Psoas muscle (tissue), 8 donors: ENCODE measurements at places on chromosomes 12 and 14. TPM values are rescaled to one million over a fixed set of nuclear protein-coding genes. Genes with fewer than 3 reads are reported as not detected.
A peak's percentile ranks its signal among the peaks of the same experiment; 100 is the strongest.

PELI2 gene
- total RNA-seq: 1.9 TPM

IFNG-AS1 gene
- not detected for total RNA-seq

KLHDC1 gene
- 7.6 TPM for total RNA-seq

GLTP gene
- total RNA-seq: 16.8 TPM

NTN4 gene
- 6.7 TPM for total RNA-seq

KRT2 gene
- not detected for total RNA-seq

RFX4 gene
- total RNA-seq: not detected

- no peaks in the 10 kb centered on the region for H3K36me3 ChIP-seq
- H3K4me3 ChIP-seq: no peak overlapping the region
- peaks cover under 1% of the 10 kb centered on the region for H3K27me3 ChIP-seq
These were observed 9.0 kb upstream of the BDKRB1 start for GRCh38 chr14:96247031-96247430.

DNA sequence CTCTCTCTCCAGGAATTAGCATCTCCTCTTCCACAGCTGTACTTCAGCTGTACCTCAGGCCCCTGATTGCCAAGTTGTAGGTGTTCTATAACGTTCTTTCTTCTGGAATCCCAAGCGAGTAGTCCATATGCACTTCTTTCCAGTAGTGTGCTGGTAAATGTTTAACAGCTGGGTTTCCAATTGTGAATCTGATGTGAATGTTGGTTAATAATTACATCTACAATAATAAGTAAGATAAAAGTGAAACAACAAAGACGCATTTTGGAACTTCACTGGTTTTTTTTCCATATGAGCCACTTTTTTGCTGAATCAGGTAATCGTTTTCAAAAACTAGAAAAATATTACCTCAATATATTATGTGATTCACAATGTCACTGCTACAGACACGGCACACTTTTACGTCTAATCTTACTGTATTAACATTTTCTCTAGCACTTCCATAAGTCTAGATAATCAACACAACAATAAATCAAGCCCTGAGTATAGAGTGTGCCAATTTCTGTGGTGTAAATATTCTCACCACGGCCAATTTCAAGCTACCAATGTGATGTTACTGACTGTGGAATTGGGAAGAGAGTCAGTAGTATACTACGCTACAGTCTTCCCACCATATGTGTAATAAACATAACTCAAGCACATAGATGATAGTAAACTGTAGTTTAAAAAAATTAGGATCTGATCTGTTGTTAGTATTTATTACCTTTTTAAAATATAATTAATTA, 113.0 kb downstream of the ZFP36L1 start:
- H3K4me1 ChIP-seq: peaks cover 37% of the 10 kb centered on the region
- H3K36me3 ChIP-seq: no peaks in the 10 kb centered on the region
- no peak overlapping the region for H3K4me3 ChIP-seq
- DNase-seq: no peak
- no peak overlapping the region for H3K27ac ChIP-seq

DNA sequence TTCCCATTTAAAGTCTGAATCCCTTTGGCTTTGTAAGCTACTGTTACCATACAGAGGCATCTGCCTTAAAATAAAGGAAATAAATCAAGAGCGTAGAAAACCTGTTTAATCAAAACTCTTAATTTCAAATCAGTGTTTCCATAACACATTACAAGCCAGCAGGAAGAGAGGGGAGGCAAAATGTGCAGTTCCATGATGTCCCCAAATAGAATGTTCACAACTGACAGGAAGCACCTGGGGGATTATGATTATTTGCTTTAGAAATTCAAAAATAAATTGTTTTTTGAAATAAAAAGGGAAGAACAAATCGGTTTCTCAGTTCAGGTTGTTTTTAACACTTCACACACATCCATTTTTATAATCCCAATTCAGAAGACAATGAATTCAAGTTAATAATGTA, 21.4 kb downstream of the SOCS2 start:
- H3K4me3 ChIP-seq: peak overlapping the region; percentile 38
- H3K27me3 ChIP-seq: no peaks in the 10 kb centered on the region
- no peak for DNase-seq
- peak overlapping the region; percentile 72 for H3K27ac ChIP-seq
- H3K36me3 ChIP-seq: no peaks in the 10 kb centered on the region

DNA sequence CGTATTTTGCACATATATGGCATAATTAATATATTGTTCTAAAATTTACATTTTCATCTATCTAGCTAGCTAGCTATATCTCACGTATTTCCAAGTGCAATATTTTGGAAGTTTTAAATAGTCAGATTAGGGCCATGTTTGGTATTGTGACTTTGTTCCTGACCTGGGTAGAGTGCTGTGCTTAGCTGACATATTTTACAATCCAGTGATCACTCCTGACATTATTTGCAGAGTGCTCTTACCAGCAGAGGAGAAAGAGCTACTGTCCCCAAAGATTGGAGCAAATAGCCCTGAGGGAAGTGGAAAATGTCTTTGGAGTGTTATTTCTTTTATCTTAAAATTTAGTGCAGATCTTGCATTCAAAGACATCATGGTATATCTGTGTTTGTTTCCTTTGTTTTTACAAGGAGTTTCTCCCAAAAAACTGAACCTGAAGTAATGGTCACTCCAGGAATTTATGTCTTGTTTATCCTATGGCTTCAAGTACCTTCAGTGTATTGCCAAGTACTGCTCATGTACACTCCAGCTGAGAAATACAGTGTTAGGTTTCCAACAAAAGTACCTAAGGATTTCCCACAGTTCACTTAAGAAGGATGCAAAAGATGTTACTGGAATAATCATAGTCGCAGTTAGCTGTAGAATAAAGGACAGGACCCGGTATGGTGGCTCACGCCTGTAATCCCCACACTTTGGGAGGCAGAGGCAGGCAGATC, 49.4 kb upstream of the PSMA6 start:
- H3K36me3 ChIP-seq: no peaks in the 10 kb centered on the region
- no peaks in the 10 kb centered on the region for H3K27me3 ChIP-seq
- H3K4me3 ChIP-seq: no peak overlapping the region

DNA sequence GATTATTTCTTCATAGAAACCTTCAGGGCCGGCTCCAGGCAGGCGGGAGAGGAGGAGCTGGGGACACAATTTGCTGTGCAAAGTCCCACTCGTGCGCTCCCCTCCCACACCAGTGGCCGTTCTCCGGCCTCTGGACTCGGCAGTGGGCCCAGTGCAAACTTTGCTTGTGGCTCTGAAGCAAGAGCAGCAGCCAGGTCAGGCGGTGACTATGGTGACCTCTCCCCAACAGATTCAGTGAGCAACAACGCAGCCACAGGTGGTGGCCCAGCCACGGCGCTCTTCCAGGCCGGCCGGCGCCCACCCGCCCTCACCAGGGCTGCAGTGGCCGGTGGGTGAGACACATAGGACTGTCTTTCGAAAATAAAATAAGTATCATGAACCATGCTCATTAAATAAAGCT, 29.5 kb downstream of the VPS37B start:
- peaks cover 38% of the 10 kb centered on the region for H3K4me1 ChIP-seq
- H3K27me3 ChIP-seq: no peaks in the 10 kb centered on the region
- peak overlapping the region; percentile 78 for H3K27ac ChIP-seq
- no peak overlapping the region for H3K4me3 ChIP-seq
- H3K36me3 ChIP-seq: no peaks in the 10 kb centered on the region
- no peak for DNase-seq

DNA sequence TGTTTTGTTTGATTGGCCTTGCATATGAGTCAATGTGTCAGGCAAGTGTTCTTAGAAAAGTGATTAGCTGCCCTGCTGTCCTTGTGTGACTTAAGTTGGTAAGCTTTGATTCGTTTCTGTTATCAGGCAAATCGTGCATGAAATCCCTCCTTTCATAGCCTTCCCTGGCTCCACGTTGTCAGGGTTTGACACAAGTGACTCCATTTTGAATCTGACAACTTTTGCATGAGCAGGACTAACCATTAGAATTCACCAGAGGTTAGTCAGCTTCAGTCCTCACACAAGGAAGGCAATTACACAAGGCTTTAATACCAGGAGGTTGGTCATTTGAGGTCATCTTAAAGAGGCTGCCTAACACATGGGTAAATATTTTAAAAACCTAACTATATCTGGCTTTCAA, 68.2 kb downstream of the GPATCH2L start:
- no peaks in the 10 kb centered on the region for H3K4me1 ChIP-seq
- no peaks in the 10 kb centered on the region for H3K27me3 ChIP-seq
- H3K4me3 ChIP-seq: no peak overlapping the region
- H3K27ac ChIP-seq: no peak overlapping the region
- no peak for DNase-seq

DNA sequence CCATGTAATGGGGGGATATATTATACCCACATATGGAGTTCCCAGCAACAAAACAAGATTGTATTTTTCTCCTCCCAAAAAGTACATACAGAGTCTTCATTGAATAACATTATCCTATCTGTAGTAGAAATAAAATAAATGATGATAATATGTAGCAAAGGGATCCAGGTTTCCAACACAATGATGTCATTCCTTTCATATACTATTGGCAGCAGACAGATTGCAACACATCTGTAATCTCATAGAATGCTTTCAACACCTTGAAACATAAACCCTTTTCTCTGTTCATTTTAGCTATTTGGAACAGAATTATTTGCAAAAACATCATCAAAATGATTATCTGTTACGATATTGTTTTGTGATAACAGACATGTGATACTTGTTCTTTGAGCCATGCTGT, 317.6 kb downstream of the DPF3 start:
- no peaks in the 10 kb centered on the region for H3K36me3 ChIP-seq
- no peak overlapping the region for H3K4me3 ChIP-seq
- no peaks in the 10 kb centered on the region for H3K27me3 ChIP-seq
- no peak overlapping the region for H3K27ac ChIP-seq
- DNase-seq: no peak

DNA sequence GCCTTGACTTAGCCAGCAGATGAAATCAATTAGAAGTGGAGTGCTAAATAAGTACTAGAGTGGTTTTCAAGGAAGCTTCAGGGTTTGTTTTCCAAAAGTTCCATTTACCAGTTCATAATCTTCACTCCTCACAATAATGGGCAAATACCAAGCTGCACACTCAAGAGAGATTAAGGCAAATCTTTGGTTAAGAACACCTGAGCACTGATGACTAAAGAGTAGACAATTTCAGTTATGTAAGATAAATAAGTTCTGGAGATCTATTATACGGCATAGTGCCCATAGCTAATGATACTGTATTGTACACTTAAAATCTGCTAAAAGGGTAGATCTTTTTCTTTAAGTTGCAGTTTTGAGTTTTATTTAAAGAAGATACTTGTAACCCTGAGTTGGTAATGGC, 125.0 kb downstream of the ARMH4 start:
- H3K27ac ChIP-seq: no peak overlapping the region
- H3K4me3 ChIP-seq: no peak overlapping the region
- DNase-seq: no peak
- no peaks in the 10 kb centered on the region for H3K27me3 ChIP-seq

- peak; percentile 80 for DNase-seq
- peak overlapping the region; percentile 100 for H3K27ac ChIP-seq
- no peaks in the 10 kb centered on the region for H3K36me3 ChIP-seq
These were observed 472 bp downstream of the MBD6 start for GRCh38 chr12:57522887-57523705.

DNA sequence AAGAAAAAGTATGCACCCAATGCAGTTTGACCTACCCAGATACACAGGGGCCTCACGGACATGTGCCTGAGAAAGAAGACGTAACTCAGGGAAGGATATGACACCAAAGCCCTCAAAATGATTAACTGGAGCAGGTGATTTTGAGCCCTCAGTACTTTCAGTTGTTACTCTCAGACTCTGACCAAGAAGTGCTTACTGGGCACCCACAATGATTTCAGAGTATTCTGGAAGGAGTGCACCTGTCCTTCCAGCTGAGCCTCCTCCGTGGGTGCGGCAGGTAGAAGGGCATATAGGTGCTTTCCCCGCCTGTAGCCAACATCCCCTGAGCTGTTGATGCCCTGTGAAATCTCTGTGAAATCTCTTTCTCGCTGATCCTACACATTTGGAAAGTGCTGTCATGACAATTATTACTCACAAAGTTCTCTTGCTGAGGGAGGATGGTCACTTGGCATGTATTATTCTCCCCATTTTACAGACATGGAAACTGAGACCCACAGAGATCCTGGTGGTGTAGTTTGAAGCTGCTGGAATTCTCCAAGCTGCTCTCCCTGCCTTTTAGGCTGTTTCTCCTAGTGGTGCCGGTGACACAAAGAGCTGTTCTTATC, 154.3 kb upstream of the CCND2 start:
- H3K36me3 ChIP-seq: no peaks in the 10 kb centered on the region
- H3K27ac ChIP-seq: no peak overlapping the region
- no peaks in the 10 kb centered on the region for H3K4me1 ChIP-seq
- no peak for DNase-seq
- H3K4me3 ChIP-seq: no peak overlapping the region
- H3K27me3 ChIP-seq: peaks cover 4% of the 10 kb centered on the region

GRCh38 chr14:64841772-64842750, 37.6 kb downstream of the SPTB start:
- H3K27ac ChIP-seq: peak overlapping the region; percentile 96
- DNase-seq: peak; percentile 92
- H3K4me3 ChIP-seq: peak overlapping the region; percentile 40
- H3K36me3 ChIP-seq: no peaks in the 10 kb centered on the region
- peaks cover 91% of the 10 kb centered on the region for H3K4me1 ChIP-seq
- H3K27me3 ChIP-seq: no peaks in the 10 kb centered on the region

- no peaks in the 10 kb centered on the region for H3K36me3 ChIP-seq
- no peak overlapping the region for H3K27ac ChIP-seq
- DNase-seq: no peak
- H3K4me1 ChIP-seq: peaks cover 7% of the 10 kb centered on the region
- H3K4me3 ChIP-seq: no peak overlapping the region
These were observed 7.6 kb downstream of the EVL start for GRCh38 chr14:100072783-100073346.

- H3K27ac ChIP-seq: no peak overlapping the region
- H3K36me3 ChIP-seq: no peaks in the 10 kb centered on the region
- no peaks in the 10 kb centered on the region for H3K27me3 ChIP-seq
- no peak for DNase-seq
- H3K4me1 ChIP-seq: no peaks in the 10 kb centered on the region
These were observed 120.7 kb downstream of the SLC25A21 start for GRCh38 chr14:37051680-37052079.

DNA sequence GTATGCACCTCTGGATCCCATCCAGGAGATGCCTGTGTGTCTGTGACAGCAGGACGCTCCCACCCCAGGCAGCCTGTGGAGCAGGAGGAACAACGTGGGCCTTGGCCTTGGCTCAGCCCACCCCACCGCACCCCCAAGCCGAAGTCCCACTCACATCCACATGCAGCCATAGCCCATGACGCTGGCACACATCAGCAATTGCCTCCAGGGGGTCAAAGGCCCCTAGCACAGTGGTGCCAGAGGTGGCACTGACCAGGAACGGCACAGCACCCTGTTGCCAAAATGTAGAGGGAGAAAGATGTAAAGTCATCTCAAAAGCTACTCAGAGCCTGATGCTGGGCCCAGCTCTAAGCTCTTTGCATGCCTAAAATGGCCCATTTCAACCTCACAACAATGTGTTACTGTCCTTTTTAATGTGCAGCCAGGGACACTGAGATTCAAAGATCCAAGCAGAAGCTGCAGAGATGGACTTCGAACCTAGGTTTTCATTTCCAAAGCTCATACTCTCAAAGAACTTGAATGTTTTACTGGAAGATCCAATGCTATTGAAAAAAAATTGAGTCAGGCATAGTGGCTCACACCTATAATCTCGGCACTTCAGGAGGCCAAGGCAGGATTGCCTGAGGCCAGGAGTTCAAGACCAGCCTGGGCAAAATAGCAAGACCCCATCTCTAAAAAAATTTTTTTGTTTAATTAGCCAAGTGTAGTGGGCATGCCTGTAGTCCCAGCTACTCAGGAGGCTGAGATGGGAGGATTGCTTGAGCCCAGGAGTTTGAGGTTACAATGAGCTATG, 19.2 kb upstream of the ZNF740 start:
- no peaks in the 10 kb centered on the region for H3K27me3 ChIP-seq
- no peak overlapping the region for H3K27ac ChIP-seq
- H3K4me1 ChIP-seq: no peaks in the 10 kb centered on the region
- H3K36me3 ChIP-seq: no peaks in the 10 kb centered on the region
- H3K4me3 ChIP-seq: no peak overlapping the region
